ENCODE measurements at places on chromosomes 2 and 18.

DNA sequence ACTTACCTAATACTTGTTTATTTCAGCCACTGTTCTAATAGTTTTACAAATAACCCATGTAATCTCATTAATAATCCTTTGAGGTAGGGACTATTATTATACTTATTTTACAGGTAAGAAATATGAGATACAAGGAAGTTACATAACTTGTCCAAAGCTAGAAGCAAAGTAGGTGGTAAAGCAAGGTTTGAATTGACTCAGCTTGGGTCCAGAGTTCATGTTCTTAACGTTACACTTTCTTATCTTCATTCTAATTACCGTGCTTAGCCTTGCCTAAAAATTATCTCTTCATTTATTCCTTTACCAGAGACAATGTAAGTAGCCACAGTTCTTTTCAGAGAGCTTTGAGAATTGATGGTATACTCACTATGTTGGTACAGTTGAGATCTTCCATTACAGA is 743.6 kb downstream of the KCNJ3 start:
- DNase-seq: no peak

DNA sequence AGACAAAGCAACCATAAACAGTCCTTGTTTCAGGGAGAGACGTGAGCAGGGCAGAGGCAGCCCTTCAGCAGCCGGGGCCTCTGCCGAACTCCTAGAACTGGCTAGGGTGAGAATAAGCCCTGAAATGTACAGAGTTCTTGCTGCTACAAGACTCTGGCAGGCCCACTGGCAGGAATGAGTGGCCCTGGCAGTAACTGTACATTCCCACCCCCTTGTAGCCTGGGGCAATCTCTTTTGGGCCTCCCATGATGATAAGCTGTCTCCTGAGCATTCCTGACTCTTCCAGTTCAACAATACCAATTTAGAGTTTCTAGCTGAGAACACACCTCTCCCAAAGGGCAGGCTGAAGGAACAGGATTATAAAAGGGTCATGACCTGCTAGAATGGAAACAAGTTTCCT is 54.3 kb downstream of the HAUS1 start:
- no peak for DNase-seq

DNA sequence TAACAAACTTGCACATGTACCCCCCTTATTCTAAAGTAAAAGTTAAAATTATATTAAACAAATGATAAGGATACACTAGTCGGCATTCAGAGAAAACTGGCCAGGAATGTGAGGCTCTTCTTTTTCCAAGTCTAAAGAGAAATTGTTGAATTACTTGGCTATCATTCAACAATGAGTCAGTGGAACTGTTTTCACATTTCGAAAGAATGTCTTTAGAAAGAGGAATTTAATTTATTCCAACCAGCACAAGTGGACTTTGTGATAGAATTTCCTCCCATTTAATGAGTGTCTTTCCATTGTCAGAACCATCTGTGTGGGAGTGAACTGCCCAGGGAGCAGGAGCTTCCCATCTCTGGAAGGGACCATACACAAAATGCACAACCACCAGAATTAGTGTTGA is 792.2 kb downstream of the EPHA4 start:
- DNase-seq: no peak

DNA sequence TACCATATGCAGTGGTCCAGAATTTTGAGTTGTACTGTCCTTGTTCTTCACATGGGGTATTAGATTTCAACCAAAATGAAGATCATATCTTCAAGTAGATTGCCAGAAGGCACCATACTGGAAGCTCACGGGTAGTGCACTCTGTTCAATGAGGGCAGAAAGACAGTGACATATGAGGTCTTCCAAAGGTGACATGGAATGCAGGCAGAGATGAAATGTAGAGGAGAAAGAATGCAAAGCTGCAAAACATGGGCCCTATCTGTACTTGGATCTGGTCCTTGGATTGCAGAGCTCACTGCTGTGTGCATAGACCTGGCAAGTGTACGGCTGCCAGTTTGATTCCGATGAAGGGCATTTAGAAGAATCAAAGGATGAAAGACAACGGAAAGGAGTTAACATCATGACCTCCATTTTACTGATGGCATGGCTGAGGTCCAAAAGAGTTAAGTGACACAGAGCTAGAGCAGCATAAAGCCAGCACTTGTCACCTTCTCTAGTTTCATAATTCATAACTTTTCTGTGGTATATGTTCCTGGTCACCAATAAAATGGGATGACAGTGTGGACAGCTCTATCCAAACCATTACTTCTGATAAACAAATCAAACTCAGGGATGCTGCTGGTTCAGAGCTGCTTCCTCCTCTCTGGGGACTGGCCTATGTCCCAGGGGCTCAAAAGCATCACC is 64.7 kb downstream of the BCL2 start:
- DNase-seq: no peak

DNA sequence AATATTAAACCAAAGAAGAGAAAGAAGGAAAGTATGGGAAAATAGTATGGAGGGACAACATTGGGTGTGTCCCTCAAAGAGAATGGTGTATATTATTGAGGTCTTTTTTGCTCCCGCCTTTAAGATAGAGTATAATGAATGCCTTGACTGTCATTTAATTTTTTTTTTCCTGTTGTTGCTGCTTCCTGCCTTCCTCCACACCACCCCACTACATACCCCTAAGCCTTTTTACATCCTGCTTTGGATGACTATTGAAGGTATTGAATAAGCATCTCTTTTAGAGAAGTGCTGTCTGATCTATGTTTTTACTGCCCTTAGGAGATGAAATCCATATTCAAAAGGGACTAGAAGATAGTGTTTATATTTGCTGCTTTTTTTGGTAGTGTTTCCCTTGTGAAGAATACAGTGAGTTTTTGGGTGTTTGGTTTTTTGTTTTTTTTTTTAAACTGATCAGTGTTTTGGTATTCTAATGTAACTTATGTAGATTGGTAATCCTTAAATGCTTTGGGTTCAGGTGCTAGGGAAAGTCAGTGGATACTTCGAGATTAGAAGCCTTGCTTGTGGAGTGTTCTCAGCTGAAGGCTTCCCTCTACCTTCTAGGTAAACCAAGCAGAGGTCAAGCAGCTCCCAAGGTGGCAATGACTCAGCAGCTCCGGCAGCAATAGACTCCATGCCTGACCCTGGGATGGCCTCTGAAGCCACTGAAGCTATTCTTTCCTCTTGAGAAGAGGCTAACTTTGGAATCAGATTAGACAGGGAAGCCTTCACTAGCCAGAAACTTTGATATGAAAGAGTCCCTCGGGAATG is 5.0 kb downstream of the FZD7 start:
- DNase-seq: no peak

DNA sequence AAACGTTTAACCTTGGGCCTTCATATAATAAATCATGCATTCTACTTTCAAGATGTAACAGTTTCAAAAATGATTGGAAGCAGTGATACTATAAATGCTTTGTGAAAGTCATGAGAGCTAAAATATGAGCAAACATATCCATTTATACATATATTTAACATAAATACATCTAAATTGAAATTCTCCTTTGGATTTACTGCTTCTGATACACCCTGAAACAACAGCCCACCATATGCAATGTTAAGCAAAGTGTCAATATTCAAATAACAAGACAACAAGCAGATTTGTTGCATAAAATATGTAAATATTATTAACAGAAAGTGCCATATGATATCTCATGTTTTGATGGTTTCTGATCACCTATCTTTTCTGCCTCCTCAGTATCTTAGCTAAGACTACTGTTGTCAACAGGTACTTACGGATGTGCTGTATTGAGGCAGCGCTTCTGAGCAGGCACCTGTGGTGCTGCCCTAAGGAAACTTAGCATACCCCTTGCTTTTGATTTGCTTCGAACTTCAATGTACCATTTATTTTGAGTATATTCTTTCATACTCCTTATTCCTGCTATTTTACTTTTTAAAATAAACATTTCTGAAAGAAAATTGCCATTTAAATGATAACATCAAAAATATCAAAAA is 6.1 kb downstream of the FIGN start:
- DNase-seq: no peak

DNA sequence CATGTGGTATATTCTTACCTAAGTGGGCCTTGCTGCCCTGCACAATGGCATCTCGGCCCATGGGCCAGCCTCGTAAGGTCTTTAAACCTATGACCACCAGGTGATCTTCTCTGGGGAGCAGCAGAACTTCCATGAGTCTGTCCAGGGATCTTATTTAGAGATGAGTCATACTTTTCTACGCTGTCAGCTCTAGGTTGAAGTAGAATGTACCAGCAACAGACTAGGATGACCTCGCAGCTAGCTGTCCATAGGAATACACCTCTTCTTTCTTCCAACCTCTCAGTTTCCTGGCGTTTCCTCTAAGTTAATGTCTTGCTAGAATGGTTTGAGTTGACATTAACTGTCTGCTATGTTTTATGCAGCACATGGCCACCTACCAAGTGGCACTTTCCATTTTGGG is 15.6 kb upstream of the CXCR4 start:
- no peak for DNase-seq

DNA sequence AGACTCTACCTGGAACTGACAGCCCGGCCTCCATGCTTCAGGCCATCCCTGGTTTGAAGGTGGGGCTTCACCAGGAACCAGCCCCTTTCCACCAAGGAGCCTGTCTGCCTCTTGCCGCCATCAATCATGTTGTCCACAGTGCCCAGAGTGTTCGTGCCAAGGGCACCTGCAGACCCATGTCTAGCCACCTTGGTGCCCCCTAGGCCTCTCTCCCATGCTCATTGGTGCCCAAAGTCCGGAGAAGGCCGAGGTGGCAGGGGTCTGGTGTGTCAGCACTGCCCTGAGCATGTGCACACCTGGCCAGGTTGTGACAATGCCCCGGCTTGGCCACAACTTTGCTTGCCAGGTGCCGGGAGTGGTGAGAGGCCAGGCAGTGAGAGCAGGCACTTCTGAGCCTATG is 114.8 kb downstream of the COPS8 start:
- DNase-seq: no peak

GRCh38 chr2:85886590-85886989 is 2.2 kb downstream of the ST3GAL5 start:
- no peak for DNase-seq

- DNase-seq: no peak
Observed at GRCh38 chr18:44786257-44786656, 105.6 kb downstream of the SETBP1 start.

DNA sequence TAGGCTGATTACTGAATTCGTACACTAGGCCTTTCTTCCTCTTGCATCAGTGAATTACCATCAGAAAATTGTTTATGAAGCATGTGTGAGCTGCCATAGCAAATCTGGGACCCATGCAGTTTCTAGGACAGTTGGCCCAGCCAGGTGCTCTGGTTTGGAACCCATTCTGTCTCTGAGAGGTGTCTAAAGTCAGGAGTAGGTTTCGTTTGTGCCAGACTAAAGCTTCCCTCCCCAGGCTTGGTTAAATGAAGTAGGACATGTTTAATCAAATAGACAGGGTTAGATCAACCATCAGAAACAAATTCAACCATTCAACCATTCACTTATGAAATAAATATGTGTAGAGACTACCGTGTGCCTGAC is 176.9 kb downstream of the ALPK2 start:
- no peak for DNase-seq
